ENCODE measurements at places on chromosomes 3 and 15.

- no peak for DNase-seq
Observed at GRCh38 chr3:2078821-2079220, 19.8 kb upstream of the CNTN4 start.

- no peak for DNase-seq
Observed at GRCh38 chr15:51380999-51381806, 39.7 kb downstream of the GLDN start.

GRCh38 chr15:64134345-64134829 is 17.1 kb upstream of the SNX22 start:
- no peak for DNase-seq

GRCh38 chr3:180135101-180135500 is 98.4 kb upstream of the PEX5L start:
- no peak for DNase-seq

- DNase-seq: no peak
Observed at GRCh38 chr15:30885814-30886213, 17.9 kb upstream of the FAN1 start.
